ENCODE measurements at places on chromosomes 12 and 14.

DNA sequence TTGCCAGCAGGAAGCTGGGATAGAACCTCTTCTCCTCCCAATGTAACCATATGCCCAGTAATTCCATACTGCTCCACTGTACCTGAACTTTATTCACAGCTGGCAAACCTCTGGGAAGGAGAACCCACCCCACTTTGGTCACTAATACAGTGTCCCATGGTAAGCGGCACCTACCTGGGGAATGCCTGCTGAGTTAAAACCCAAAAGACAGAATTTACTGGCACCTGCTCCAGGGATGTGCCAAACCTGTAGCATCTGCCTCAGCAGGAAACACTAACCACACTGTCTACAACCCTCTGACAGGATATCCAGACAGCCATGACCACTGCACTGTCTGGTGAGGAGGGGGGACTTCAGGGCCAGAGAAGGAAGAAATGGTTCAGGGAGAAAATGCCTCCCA lies 26.6 kb downstream of the DDX24 start:
- no peak for DNase-seq

DNA sequence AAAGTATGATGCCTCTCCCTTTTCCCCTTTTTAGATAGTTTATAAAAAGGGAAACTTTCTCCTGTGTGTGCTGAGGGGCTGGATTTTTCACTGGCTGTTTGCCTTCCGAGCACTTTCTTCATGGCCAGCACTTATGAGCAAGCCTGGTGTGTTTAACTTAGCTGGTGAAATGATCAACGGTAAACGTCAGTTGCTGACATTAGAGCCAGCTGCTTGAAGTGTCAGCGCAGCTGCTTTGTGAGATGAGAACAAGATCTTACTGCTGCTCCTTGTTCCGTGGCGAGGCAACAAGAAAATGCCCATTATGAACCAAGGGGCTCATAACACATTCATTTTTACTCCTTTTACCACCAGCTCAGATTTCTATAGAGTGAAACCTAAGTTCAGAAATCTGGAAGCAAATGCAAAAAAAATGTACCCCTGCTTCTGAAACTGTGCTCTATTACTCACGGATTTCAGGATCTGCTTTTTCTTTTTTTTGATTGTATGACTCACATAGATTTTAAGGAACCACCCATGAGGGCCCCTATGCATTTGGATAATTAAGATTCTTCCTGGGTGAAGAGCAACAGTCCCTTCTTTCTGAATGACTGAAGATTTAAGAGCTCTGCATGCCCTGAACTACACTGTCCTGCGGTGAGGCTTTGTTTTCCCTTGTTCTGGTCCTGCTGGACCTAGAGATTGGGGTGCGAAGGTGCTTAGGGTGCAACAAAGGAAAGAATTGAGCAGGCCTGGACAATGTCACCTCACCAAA lies 74.3 kb upstream of the CPM start:
- peak; percentile 18 for DNase-seq

GRCh38 chr12:55822228-55822627 lies 4.4 kb downstream of the ORMDL2 start:
- no peak for DNase-seq

GRCh38 chr14:52692248-52692962 lies 3.0 kb downstream of the ERO1A start:
- no peak for DNase-seq
